ENCODE measurements at places on chromosomes 13 and 19.

DNA sequence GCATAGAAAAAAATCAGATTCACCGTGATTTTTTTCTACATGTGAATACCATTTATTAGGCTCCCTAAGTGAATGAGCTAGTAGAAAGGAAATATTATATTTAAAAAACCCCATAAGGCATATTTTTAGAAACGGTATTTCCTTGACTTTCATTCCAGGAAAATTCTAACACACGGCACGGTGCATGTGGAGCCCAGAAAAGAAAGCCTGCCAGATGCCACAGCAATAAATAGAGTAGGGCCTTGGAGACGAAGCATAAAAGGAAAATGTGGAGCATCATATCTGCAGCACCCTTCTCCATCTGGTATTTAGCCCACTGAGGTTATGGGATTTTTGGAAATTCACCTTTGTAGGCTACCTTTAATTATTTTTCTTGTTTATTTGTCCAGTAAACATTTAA, 314.4 kb downstream of the ENOX1 start:
- no peaks in the 10 kb centered on the region for H3K36me3 ChIP-seq
- H3K27ac ChIP-seq = no peak overlapping the region
- H3K4me1 ChIP-seq = peaks cover 9% of the 10 kb centered on the region
- H3K4me3 ChIP-seq = no peak overlapping the region
- no peak for DNase-seq

- no peaks in the 10 kb centered on the region for H3K27me3 ChIP-seq
- DNase-seq = peak; percentile 84
- no peak overlapping the region for H3K4me3 ChIP-seq
Observed at GRCh38 chr19:39328046-39328705, 7.5 kb upstream of the LRFN1 start.

- H3K27ac ChIP-seq = peak overlapping the region; percentile 7
- no peaks in the 10 kb centered on the region for H3K27me3 ChIP-seq
- DNase-seq = no peak
- no peaks in the 10 kb centered on the region for H3K4me1 ChIP-seq
- no peak overlapping the region for H3K4me3 ChIP-seq
Observed at GRCh38 chr13:99347335-99347878, 40.2 kb upstream of the GPR183 start.

GRCh38 chr19:47511128-47511517, 3.7 kb downstream of the NAPA start:
- peak overlapping the region; percentile 95 for H3K4me3 ChIP-seq
- DNase-seq = peak; percentile 65
- H3K27ac ChIP-seq = peak overlapping the region; percentile 99

DNA sequence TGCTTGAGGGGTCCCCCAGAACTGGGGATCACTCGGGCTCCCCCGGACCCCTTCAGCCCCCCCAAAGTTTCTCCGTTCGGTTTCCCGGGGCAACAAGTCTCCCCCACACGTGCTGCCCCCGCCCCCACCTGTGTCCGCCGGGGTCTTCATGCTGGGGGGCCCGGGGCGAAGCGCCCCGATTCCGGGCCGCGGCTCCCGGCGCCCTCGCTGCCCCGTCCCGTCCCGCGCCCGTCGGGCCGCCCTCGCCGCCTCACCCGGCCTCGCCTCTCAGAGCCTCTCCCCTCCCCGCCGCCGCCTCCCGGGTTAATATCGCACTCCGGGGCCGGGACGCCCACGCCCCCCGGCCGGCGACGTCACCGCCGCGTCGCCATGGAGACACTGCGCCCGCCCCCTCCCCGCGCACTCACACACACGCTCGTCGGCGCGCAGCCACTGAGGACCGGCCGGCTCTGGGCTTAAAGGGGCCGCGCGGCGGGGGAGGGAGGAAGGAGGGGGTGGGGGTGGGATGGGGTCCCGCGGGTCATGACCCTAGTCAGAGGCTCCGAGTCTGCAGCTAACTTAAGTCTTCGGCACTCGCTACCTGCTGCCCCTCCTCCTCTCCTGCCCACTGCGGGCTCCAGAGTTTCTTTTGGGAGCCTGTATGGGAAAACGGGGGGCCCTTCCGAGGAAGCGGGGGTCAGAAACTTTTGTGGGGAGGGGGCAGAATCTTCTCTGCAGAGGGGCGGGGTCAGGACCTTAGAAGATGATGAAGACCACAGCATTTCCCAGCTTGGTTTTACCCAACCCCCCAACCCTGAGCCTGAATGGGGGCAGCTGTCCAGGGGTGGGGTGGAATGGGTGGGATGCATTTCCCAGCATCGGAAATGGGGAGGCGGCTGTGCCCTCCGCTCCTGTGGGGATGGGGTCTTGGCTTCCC, at the start of gene ERF:
ERF (minus strand) TSS at position 279 of the 916 bp plus-strand sequence; CDS start at position 150, 129 bp downstream.
- H3K27me3 ChIP-seq = no peaks in the 10 kb centered on the region
- H3K27ac ChIP-seq = peak within 1 kb of the TSS; percentile 92

GRCh38 chr13:49625392-49626079, 2.8 kb upstream of the ARL11 start:
- DNase-seq = peak; percentile 53
- no peaks in the 10 kb centered on the region for H3K4me1 ChIP-seq
- peaks cover 1% of the 10 kb centered on the region for H3K27me3 ChIP-seq
- no peak overlapping the region for H3K27ac ChIP-seq

GRCh38 chr19:51064534-51065220, at the start of gene KLK13:
TSS of gene KLK13 (minus strand) at chr19:51065092. CDS start at chr19:51065067, 25 bp downstream.
- no peaks in the 10 kb centered on the region for H3K36me3 ChIP-seq
- peaks cover 40% of the 10 kb centered on the region for H3K27me3 ChIP-seq
- no peak within 1 kb of the TSS for H3K4me3 ChIP-seq
- H3K27ac ChIP-seq = no peak within 1 kb of the TSS
